NCI-H1930 (cell line): ENCODE measurements at places on chromosomes 5 and 9.

DNA sequence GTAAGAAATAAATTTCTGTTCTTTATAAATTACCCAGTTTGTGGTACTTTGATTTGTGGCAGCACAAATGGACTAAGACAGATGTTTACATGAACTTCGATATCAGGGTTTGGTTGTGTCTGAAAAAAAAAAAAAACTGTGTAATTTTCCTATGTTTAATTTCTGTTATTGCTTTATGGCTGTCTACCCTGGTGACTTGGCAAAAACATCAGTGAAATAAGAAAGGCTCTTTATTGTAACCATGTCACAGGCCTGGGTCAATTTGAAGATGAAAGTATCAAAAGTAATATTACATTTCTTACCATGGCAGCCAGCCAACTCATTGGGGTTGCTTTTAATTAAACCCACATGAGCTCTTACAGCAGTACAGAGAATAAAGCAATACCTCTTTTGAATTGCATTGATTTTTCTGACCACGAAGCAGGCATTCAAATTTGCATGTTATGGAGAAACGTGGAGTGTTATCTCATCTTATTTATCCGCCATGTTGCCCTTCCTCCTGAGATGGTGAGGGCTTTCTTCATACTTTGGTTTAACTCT lies 20.6 kb upstream of the SV2C start:
- DNase-seq: no peak

GRCh38 chr5:68333649-68334552 lies 118.3 kb downstream of the PIK3R1 start:
- no peak for DNase-seq

- no peak for DNase-seq
These were observed 3.7 kb downstream of the LSM11 start for GRCh38 chr5:157747173-157747740.

- DNase-seq: no peak
These were observed 82.5 kb downstream of the LRRC70 start for GRCh38 chr5:62661126-62661525.

GRCh38 chr5:177603631-177604030 lies 3.7 kb downstream of the B4GALT7 start:
- no peak for DNase-seq

GRCh38 chr9:130240410-130241197 lies 25.0 kb upstream of the HMCN2 start:
- DNase-seq: peak; percentile 31
